RWPE2 (cell line): ENCODE measurements at places on chromosomes 1 and 21.

DNA sequence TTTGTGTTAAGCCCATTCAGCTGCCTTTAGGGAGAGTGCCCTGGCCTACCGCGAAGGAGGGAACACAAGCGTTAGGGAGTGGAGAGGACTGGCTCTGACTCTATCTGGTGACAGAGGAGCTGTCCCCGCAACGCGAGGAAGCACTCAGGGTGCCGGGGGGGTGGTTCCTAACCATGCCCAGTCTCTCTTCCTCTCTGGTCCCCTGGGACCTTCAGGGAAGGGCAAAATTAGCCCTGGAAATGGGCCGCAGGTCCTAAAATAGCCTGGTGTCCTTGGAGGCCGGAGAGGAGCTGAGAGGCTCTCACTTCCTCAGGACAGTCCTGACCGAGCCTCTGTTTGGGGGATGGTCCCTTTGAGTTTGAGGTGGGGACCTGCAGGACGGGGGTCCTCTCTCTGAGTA is 5.8 kb downstream of the SLC45A1 start:
- DNase-seq, result no peak

DNA sequence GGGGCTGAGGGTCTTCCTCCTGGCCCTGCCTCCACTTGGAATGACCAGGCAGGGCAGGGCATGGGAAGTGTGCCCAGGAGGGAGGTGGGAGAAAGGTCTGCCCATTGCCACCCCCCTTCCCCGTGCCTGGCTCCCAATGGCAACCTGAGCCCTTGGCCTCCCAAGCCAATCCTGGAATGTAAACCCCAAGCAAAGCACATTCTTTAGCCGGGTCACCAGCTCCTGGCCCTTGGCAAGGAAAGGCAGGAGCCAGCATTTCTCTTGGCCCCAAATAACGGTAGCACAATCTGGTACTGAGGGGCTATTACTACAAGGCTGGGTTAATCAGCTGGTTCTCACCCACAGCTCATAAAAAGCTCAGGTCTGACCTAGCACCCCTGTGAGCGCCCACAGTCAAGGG is 6.9 kb upstream of the NUAK2 start:
- no peak for DNase-seq

DNA sequence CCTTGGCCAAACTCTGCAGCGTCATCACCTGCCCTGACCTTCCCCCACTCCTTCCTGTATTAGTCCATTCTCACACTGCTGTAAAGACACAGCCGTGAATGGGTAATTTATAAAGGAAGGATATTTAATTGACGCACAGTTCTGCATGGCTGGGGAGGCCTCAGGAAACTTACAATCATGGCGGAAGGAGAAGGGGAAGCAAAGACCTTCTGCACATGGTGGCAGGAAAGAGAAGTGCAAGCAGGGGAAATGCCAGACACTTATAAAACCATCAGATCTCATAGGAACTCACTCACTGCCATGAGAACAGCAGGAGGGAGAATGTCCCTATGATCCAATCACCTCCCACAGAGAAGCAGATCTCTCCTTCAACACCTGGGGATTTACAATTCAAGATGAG is 408.5 kb downstream of the PTPRU start:
- no peak for DNase-seq

GRCh38 chr1:230900984-230901383 is 32.7 kb upstream of the C1orf198 start:
- DNase-seq, result no peak

DNA sequence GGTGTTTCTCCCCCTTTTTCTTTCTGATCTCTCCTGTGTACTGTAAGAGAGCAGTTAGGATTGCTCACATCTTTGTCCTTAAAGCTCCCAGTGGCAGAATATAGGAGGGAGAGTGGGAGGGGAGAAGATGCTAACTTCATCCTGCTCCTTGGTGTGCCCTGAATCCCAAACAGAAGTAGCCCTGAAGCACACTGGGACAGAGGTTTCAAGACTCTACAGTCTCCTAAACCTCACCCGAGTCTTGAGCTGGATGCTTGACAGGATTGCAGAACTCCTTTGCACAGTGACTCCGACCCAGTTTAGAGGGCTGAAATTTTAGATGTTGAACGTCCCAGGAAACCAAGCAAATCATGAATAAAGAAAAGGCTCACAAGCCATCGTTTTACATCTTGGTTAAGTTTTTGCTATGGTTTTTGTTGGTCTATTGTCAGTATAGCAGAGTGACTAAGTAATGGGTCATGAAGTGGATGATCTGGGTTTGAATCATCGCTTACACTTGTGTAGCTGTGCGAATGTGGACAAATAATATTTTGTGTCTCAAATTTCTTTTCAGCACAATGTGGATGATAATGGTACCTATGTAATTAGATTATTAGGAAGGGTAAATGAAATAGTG is 37.5 kb downstream of the XCL2 start:
- no peak for DNase-seq

- DNase-seq, result peak; percentile 69
Observed at GRCh38 chr1:174818951-174819350, 180.8 kb upstream of the CACYBP start.

- DNase-seq, result no peak
Observed at GRCh38 chr1:230826166-230826875, 42.0 kb downstream of the C1orf198 start.

GRCh38 chr1:15426492-15427279 is 11.6 kb upstream of the CTRC start:
- DNase-seq, result no peak

DNA sequence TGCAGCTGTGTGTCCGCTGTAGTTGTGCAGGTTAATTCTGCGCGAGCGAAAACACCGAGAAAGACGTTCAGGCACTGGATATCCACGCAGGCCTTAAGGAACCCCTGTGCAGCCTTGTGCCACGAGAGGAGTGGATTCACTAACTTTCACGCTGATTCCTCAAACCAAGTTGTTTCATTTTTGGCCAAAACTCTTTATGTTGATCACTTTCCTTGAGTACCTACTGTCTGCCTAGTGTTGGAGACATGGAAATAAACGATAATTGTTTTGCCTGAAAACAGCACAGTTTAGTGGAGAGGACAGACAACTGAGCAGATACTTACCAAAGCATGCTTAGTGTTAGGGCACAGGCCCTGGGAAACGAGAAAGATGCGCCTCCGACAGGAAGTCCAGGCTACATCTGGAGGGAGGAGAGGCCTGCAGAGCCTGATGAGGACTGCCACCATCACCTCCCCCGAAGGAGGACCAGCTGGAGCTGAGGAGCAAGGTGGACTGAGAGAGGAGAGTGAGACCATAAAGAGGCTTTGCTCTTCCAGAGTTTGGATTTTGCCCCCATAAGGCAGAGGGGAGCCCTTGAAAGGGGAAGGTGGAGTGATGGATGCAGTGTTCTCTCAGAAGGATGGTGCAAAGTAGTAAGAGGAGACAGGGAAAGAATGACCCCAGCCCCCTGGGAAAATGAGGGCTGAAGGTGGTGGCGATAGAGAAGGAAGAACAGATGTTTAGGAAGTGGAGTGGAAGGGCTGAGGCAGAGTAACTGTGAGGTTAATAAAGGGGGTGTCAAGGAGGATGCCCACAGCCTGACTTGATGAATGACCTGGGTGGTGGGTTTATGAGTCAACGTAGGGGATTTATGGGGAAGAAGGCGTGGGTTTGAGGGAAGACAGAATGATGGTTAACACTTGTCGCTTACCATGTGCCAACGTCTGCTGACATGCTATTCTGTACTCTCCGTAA is 956 bp upstream of the SCAF4 start:
- DNase-seq, result no peak

- no peak for DNase-seq
Observed at GRCh38 chr21:35616090-35616489, 444.2 kb downstream of the SETD4 start.
